ENCODE measurements at places on chromosomes 2 and 18. TPM values are rescaled to one million over a fixed set of nuclear protein-coding genes. Genes with fewer than 3 reads are reported as not detected.

GDF7 gene
- total RNA-seq, result under 0.01 TPM

CRYBA2 gene
- not detected for total RNA-seq

TMEM87B gene
- 32.0 TPM for total RNA-seq

TRIM54 gene
- 0.24 TPM for total RNA-seq

MDH1B gene
- total RNA-seq, result 0.48 TPM

PARD3B gene
- 1.1 TPM for total RNA-seq

RAB3GAP1 gene
- 87.5 TPM for total RNA-seq

POTEI gene
- total RNA-seq, result not detected

PLCD4 gene
- total RNA-seq, result 1.3 TPM

TUBA3E gene
- not detected for total RNA-seq

C2orf66 gene
- 0.43 TPM for total RNA-seq

C2orf72 gene
- 0.24 TPM for total RNA-seq

OTX1 gene
- total RNA-seq, result 4.3 TPM

EPAS1 gene
- total RNA-seq, result 94.7 TPM

RMC1 gene
- total RNA-seq, result 27.3 TPM

MFSD6 gene
- 28.0 TPM for total RNA-seq

DPP10 gene
- not detected for total RNA-seq

ASXL3 gene
- total RNA-seq, result 0.72 TPM

LIMS4 gene
- not detected for total RNA-seq

UGP2 gene
- total RNA-seq, result 165 TPM

SLC5A7 gene
- not detected for total RNA-seq

KCNE4 gene
- total RNA-seq, result under 0.01 TPM

CHRNG gene
- total RNA-seq, result not detected

SKOR2 gene
- total RNA-seq, result not detected

CRYGD gene
- not detected for total RNA-seq

NAT8 gene
- not detected for total RNA-seq

KRTCAP3 gene
- total RNA-seq, result 28.6 TPM

SULT1C4 gene
- total RNA-seq, result 4.8 TPM

GKN2 gene
- total RNA-seq, result not detected

ERICH2 gene
- total RNA-seq, result 0.72 TPM

SPATS2L gene
- 81.0 TPM for total RNA-seq

NEDD4L gene
- 35.9 TPM for total RNA-seq

TSPYL6 gene
- total RNA-seq, result not detected

DNAJC5G gene
- not detected for total RNA-seq

SLC4A3 gene
- total RNA-seq, result 5.3 TPM

RUFY4 gene
- not detected for total RNA-seq

ALPI gene
- not detected for total RNA-seq

RBM45 gene
- total RNA-seq, result 14.5 TPM

CRYGC gene
- not detected for total RNA-seq

MAB21L4 gene
- total RNA-seq, result 3.4 TPM

ANTXR1 gene
- 4.6 TPM for total RNA-seq

ANKRD30B gene
- not detected for total RNA-seq

IL1RL2 gene
- total RNA-seq, result 2.2 TPM

CCDC148 gene
- 0.21 TPM for total RNA-seq

SRD5A2 gene
- not detected for total RNA-seq

FAP gene
- 2.7 TPM for total RNA-seq

IL36G gene
- total RNA-seq, result 41.4 TPM

PPM1G gene
- 77.2 TPM for total RNA-seq

IL36B gene
- not detected for total RNA-seq

CREG2 gene
- 1.7 TPM for total RNA-seq

COL6A3 gene
- total RNA-seq, result 0.72 TPM

C2orf80 gene
- total RNA-seq, result not detected

ZC3H6 gene
- total RNA-seq, result 9.8 TPM

NT5DC4 gene
- total RNA-seq, result not detected

ASB18 gene
- total RNA-seq, result not detected

LRPPRC gene
- total RNA-seq, result 89.5 TPM

RGPD4 gene
- not detected for total RNA-seq
